ENCODE measurements at places on chromosomes 1 and 21.
A peak's percentile ranks its signal among the peaks of the same experiment; 100 is the strongest.

DNA sequence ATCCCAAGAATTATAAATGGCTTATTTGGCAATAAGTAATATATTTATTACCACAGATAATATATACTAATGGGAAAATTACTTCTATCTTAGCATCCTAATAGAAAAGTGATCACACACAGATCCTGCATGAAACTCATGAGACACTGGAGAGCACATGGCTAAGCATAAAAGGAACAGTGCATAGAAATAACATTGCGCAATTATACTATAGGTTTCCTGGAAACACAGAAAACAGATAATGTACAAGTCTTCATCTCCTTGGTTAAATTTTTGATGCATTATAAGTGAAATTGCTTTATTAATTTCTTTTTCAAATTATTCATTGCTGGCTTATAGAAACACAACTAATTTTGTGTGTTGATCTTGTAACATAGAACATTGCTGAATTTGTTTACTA, 210.4 kb downstream of the USH2A start:
- DNase-seq: no peak

DNA sequence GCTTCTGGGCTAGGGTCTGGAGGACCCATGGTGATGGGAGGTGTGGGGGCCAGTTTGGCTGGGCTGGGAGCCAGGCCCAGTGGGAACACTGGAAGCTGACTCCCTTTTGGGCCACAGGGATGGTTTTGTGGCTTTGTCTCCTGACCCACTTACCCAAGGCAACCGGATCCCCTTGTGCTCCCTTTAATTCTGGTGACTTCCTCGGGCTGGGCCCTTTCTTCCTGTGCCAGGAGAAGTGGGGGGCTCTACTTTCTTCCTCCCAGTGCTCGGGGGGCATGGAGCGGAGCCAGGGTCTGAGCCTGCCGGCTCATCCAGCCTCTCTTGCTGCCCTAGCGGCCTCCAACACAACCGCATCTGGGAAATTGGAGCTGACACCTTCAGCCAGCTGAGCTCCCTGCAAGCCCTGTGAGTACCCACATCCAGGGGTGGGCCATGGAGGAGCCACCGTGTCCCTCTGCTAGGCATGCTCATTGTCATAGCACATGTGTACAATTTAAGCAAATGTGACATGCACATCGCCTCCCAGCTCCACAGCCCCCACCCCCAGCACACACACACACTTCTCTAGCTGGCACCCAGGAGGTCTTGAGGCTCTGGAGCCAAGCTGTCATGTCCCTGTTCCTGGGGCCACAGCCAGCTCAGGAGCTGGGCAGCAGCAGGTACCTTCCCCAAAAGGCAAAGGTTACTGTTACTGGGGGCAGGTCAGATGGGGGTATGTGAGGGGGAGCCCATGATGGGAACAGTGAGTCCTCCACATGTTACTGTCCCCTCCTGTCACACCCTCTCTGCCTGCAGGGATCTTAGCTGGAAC, 35.0 kb downstream of the UBE2T start:
- no peak for DNase-seq

GRCh38 chr1:64915381-64916274, 50.7 kb downstream of the JAK1 start:
- no peak for DNase-seq

DNA sequence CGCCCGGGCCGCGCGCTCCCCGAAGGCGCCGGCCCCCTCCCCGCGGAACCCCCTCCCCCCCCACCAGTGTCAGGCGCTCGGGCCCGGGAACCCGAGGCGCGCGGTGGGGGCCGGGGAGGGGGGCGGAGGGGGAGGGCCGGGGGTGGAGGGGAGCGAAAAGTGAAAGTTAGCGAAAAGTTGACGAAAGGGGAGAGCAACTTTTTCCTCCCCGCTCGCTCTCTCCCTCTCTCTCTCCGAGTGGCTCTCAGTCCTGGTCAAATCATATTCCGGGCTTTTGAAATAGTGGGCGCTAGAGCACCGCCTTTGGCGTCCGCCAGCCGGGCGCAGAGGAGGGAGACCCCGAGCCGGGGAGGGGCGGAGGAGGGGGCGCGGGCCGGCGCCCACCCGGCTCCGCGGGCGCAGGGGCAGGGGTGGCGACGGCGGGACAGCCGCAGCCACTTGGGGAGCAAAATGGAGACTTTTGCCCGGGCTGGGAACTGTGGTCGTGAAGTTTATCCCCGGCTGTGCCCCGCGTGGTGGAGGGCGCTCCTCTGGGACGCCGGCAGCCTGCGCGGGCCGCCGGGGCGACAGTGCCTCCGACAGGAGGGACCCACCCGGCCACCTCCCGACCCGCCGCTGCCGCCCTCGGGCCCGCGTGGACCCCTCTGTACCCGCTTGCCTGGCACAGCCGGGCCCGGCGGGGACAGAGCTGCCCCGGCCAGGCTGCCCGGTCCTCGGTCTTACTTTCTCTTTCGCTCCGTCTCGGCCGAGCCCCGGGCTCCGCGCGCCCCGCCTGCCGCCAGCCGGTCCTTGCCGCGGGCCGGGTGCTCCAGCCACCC, 697 bp downstream of the PRDM16 start:
- peak; percentile 30 for DNase-seq

Data from activated CD4-positive, alpha-beta T cell treated with anti-CD3 and anti-CD28 coated beads for 36 hours (primary cell).